Brain (organoid and tissue), 16 donors: ENCODE measurements at places on chromosomes 7 and 10.

- no peak for DNase-seq
Measured at GRCh38 chr10:52597189-52597863, 175.3 kb downstream of the MBL2 start.

DNA sequence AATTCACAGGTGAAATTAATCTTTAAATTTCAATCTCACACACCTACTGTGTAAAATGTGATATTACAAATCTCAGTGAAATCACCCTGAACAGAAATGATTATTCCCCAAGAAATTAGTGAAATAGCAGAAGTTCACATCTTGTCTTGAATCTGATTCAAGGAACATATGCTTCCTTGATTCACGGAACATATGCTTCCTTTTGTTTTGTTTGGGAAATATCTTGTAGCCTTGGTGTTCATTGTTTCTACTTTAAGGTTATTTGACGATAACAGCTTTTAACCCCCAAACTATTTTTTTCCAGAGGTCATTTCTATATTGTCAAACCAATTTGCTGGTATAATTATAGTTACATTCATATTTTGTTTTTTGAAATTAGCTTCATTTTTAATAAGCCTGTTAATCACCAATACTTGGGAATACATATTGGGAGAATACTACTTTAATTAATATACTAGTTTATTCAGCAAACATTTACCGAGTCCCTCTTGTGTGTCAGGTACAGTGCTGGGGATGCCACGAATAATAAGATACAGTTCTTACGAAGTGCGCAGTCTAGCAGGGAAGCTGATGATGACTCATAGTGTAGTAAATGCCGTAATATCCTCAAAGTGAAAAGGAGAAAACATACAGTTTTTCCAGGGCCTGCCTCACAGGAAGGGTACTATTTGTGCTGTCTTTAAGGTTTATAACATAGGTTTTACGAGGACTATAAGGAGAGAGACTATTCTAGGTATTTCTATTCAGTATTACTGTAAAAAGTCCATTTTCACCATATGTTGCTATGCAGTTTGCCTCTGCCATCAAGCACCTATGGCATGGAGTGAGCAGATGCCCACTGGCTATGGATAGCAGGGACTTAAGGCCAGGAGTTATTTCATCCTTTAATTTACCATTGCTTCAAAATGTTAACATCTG is 32.5 kb downstream of the PRKAR2B start:
- DNase-seq: no peak

DNA sequence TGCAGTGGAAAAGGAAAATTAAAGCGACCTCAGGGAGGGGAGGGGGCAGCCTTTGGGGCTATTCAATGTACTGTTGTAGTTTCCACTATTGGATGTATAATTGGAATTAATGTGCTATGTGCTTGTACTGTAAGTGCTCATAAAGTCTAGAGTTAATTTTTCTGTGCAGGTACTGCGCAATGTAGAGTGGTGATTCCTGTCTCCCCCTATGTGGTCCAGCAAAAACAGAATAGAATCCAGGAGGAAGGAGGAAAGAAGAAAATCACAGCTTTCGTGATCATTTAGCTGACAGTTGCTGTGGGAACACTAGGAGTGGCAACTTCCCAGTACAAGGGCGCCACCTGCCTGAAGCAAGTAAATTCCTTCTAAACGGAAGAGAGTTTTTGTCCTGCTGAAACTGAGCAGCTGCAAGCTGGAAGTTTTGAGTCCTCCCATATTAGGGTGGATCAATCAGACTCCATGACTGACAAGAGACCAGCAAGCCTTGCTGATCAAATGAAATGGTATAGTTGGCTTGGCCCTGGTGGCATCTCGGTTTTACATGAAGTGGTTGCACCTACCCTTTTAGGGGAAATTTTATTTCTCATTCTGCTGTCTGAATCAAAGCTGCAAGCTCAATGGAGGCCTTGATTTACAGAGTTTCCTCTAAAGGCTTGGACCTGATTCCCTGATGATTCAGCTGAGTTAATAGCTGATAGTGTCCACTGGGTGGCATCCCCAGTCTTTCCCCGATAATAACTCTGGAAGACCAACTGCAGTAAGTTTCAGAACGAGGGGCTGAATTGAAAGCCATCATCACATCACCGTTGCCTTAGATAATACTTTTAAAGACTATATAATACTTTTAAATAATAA is 299.8 kb downstream of the HGF start:
- DNase-seq: peak; percentile 90

- no peak for DNase-seq
Measured at GRCh38 chr10:11011984-11012383, 5.7 kb upstream of the CELF2 start.
